ENCODE measurements at places on chromosomes 3 and 15.

GRCh38 chr3:123067689-123068600 lies 1.1 kb downstream of the PDIA5 start:
- DNase-seq = no peak

DNA sequence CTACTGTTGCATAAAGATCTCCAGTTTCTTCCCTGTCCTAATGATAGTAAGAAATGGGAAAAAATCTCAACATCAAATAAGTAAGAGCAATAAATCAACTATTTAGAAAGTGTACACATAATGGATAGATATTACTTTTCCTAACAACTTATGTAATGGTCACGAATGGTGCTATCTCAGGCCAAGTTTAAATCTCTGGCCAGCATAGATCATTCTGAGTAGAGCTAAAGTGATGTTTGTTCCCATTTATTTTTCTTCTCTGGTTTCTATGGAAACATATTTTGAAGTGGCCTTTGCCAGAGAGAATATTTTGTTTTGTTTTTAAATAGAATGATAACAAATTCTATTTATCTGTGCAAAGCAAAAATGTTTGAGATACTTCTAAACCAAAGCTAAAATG lies 249.7 kb upstream of the TTC14 start:
- no peak for DNase-seq

DNA sequence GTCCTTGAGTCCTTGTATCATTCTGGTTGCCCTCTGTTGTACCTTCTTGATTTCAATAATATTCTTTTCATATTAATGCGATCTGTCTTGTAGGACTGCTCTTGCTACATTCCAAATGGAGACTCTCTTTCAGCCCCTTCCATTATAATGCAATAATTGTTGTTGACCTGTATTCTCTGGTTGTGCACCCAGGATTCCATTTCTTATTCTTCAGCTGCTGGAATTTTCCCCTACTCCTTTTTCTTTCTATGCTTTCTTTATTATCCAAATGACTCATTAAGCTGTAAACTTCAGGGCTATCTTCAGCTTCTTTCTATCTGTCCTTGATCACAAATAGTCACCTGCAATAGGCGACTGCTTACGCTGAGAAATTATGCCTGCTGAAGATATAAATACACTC lies 321.5 kb downstream of the SATB1 start:
- DNase-seq = no peak

GRCh38 chr3:70392227-70392626 lies 79.8 kb upstream of the MDFIC2 start:
- no peak for DNase-seq

DNA sequence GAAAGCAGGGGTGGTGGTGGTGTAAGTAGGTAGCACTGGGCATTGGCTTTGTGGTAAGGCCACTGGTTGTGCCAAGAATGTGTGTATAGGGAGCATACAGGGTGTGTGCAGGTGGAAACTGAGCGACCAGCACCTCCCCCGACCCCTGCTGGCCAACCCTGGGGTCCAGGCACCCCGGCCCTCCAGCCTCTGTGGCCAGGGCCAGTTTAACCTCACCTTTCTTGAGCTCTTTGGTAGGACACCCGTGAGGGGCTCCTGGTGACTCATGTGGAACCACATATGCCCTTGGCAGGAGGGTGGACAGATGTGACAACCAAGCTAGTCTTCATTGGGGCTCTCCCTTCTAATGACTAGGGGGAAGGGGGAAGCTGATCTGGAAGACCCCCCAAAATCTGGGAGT lies 19.5 kb downstream of the SHF start:
- no peak for DNase-seq
